ENCODE measurements at places on chromosomes 6 and 20.

GRCh38 chr6:47165918-47166317 is 123.8 kb upstream of the ADGRF1 start:
- DNase-seq: peak; percentile 22

- DNase-seq: no peak
These were observed 128.3 kb downstream of the TAF4 start for GRCh38 chr20:61937146-61937962.

DNA sequence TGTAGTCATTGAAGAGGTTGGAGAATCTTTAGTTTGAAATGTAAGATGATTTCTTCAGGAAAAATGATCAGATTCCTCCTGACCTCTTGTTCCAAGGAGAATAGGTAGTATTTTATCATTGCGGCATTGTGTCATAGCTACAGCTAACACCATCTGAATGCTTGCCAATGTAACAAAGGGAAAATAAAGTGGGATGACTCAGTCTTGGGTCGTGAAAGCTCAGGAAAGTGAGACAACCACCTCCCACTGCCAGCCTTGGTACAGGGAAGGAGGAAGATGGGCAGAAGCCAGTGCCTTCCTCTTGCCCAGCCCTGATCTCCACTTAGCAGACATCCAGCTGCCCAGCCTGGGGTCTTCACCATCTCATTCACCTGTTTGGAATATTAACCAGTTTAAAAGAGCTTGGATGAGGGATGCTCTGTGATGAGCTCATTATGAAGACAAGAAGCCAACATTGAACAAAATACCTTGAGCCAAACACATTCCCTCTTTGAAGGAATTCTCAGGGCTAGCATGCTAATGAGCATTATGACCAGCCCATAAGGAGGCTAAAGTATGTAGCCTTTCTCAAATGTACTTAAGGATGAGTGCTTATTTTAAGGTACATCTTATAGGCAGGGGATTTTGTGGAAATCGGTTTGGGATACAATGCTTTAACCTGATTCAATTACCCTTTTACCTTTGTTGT is 40.0 kb upstream of the APCDD1L start:
- peak; percentile 86 for DNase-seq

DNA sequence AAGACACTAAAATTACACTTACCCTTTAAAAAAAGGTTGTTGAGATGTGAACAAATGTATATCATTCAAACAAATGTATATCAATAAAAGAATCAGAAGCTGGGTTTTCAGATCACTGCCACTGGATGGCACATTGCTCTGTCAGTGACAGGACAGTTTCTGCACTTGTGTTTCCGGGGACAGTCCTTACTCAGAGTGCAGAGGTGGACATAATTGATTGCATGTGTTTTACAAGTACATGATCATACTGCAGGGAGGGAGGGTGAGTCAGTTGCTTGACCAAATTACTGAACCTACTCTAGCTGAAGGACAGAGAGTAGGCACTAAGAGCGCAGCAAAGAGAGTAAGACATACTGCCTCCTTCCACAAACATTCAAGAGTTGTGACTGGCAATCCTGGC is 302.3 kb downstream of the TENT5A start:
- peak; percentile 79 for DNase-seq

DNA sequence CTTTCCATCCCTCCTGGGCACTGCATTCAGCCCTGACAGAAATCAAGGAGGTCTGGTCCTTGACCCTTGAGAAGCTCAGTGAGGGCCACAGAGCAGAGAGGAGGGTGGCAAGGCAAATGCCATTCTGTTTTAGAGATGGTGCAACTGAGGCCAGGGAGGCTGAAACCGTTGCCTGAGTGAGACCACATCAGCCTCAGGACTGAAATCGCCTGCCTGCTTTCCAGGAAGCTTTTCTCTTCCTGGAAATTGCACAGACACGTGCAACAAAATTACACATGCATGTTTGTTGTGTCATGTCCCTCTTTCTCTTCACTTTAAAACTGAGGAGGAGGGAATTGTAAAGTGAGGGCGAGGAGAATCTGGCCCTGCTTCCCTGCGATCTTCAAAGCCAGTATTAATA is 113.7 kb upstream of the PDE10A start:
- no peak for DNase-seq

DNA sequence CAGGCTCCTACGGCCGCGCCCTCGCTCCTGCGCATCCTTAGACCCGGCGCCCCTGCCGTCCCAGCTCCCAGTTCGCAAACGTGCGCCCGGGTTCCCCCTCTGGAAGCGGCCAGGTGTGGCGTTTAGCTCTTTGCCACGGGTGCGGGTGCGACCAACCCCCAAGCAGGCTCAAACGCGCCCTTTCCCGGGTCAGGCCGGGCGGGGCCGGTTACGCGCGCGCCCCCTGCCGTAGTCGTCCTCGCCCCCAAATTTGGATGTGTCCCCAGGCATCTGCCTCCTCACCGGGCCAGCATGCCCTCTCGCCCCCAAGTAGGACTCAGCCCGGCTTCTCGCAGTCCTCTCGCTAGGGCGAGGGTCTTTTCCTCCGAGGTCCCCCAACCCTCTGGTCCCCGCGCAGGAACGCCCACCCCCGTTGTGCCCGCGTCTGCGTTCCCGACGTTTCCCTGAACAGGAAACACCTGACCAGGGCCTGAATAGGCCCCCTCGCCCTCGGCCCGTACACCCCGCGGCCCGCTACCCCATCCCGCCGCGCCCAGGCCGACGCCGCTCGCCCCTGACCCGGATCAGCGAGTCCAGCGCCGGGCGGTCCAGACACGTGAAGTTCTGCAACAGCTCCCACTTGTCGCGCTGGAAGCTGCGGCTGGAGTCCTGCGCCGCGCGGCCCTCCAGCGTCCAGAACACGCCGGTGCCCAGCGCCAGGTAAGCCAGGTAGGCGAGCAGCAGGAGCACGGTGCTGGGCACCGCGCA is 520 bp downstream of the KCNK17 start:
- DNase-seq: no peak

GRCh38 chr20:48349656-48350055 is 478.1 kb downstream of the PREX1 start:
- DNase-seq: no peak

GRCh38 chr6:54291146-54291545 is 17.1 kb upstream of the TINAG start:
- DNase-seq: peak; percentile 65

- no peak for DNase-seq
These were observed 29.3 kb upstream of the OVOL2 start for GRCh38 chr20:18087054-18087453.

DNA sequence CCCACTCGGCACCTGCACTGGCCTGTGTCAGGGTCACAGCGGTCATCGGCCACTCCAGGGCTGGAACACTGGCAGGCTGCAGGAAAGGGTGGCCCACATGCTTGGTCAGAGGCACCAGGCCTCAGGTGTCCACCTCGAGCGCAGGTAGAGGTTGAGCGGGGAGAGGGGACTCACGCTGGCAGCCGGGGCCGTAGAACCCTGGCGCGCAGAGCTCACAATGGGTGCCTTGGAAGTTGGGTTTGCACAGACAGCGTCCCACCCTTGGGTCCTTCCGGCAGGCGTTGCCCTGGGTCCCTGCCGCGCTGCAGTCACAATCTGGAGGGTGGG is 28.9 kb downstream of the LAMA5 start:
- DNase-seq: no peak

GRCh38 chr6:149233056-149233715 is 84.3 kb upstream of the TAB2 start:
- DNase-seq: peak; percentile 96

GRCh38 chr6:145475794-145476396 is 259.4 kb downstream of the EPM2A start:
- no peak for DNase-seq

GRCh38 chr20:64149809-64150560 is 14.3 kb upstream of the MYT1 start:
- DNase-seq: no peak

DNA sequence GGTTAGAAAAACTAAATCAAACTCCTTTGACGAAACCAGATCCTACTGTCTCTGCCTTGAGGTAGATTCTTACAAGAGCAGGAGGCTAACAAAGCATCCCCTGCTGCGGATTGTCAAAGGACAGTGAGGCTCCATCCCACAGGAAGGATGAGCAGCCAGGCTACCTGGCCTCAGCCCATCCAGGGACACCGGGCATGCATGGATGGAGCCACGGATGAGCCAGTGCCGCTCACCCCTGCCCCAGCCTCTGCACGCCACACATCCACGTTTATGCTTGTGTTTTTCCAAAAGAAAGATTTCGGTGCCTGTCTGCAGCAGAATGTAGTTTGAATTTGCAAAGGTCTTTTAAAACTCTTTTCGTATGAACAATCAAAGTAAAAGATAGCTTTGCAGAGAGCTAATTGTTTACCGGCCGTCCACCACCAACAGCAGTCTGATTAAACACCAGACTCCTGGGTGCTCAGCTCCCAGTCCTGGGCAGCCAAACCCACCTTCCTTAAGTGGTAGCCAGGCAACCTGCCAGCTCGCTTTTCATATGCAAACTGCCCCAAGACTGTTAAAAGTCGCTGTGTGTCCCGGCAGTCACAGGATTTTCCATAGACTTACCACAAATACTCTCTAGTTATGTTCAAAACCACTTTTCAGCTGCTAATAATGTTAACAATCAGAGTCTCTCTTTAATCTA is 999 bp downstream of the THBS2 start:
- DNase-seq: peak; percentile 43

GRCh38 chr6:166587631-166588413 is 1.3 kb upstream of the RAMACL start:
- no peak for DNase-seq

GRCh38 chr6:154229786-154230185 is 126.8 kb downstream of the IPCEF1 start:
- no peak for DNase-seq

DNA sequence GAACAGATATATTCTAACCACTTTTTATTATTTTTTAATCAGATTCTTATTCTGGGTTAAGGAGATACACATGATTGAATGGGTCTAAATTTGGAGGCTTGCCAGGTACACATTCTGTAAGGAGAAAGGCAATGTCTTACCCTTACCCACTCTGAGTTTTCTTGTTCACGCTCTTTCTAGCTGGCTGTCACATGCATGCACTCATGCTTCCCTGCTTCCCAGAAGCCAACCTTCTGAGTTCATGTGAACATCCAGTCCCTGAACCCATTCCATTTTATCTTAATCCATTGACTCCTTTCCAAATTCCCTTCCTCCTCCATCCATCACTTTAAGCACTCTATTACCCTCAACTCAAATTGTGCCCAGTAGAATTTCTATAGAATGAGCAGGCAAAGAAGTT is 17.5 kb upstream of the MOCS1 start:
- DNase-seq: no peak

GRCh38 chr6:154543628-154544027 is 33.1 kb upstream of the CNKSR3 start:
- no peak for DNase-seq

- peak; percentile 17 for DNase-seq
These were observed 2.8 kb upstream of the CDH22 start for GRCh38 chr20:46311039-46311650.

GRCh38 chr6:109336221-109336961 is 45.9 kb downstream of the CD164 start:
- DNase-seq: peak; percentile 35

GRCh38 chr6:79446006-79446405 is 91.2 kb downstream of the LCA5 start:
- DNase-seq: peak; percentile 8

GRCh38 chr20:11966186-11966585 is 48.5 kb downstream of the BTBD3 start:
- peak; percentile 6 for DNase-seq

DNA sequence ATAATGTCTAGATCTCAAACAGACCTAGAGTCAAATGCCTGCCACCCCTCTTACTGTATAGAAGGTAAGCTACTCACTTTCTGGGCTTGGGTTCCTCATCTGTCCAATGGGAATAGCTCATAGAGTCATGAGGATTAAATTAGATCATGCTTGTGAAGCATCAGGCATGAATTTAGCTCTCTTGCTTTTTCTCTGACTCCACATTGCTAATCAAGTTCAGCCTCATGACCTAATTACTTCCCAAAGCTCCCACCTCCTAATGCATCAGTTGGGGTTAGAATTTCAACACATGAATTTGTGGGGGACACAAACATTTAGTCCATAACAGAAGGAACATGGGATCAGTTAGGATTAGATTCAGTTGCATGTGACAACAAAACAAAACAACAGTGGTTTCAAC is 4.6 kb upstream of the DDX27 start:
- DNase-seq: no peak

DNA sequence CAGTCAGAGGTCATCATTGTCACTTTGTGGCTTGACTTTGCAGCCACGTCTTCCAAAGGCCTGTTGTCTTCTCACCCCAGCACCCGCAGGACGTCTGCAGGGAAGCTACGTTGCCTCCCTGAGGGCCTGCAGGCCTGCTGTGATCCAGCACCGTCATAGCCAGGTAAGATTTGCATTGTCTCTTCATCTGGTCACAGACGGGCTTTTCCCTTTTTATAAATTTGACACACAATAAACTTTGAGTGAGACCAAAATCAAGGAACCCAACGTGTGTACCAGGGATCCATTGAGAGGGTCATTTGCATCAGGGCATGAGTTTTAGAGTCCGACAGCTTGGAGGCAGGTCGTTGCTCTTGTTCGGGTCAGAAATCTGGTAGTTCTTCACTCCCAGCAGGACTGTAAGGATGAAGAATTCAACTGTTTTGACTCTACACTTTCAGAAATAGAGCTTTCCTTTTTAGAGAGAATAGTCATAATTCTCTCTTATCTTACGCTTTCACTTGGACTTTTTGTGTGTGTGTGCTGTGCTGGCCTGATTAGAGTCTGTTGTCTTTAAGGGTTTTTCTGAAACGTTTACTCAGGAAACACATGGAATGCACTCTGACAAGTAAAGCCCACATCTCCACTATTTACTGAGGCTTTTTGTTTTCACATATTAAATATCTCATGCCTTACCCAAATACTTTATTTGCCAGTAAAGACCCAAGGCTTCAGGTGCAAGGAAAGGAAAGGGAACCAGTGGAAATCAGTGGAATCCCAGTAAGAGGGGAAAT is 177.2 kb upstream of the TAB2 start:
- no peak for DNase-seq

DNA sequence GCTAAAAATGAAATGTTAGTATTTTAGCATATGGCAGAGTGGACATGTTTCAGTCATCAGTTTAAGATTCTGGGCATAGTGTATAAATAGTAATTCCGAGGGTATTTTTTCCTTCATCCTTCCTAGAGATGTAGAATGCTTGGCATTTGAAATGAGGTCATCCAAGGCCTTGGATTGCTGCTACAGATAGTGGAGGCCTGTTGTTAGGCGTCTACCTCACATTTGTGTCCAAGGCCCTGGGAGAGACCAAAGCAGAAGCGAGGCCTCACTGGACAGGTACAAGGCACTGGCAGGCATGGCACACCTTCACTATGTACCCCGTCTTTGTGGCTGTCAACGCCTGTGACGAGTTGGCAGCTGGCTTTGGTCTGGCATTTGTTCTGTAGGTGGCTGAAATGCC is 58.0 kb downstream of the DTD1 start:
- DNase-seq: peak; percentile 14

GRCh38 chr20:952196-952795 is 36.2 kb upstream of the ANGPT4 start:
- no peak for DNase-seq
